NCI-H187 treated with DMSO at 0.1 percent for 48 hours (cell line): ENCODE measurements at places on chromosomes 7 and 10.

- DNase-seq, result no peak
Observed at GRCh38 chr10:28806488-28806941, 129.2 kb downstream of the BAMBI start.

DNA sequence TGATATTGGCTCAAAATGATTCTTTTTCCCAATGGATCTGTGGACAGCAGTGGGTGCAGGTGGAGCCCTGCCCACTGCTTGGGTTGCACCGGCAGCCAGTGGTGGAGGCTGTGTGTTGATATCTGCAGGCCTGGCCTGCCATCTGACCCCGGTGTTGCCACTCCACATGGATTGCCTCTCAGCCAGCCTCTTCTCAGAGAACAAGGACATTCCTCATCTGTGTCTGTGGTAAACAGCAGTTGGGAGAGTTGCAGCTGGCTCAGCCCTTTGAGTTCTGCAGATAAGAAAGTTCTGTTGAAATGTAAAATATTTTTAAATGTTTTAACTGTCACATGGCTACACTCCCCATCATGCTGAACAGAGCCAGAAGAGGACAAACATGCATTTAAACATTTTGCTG lies 374.9 kb upstream of the CELF2 start:
- no peak for DNase-seq

DNA sequence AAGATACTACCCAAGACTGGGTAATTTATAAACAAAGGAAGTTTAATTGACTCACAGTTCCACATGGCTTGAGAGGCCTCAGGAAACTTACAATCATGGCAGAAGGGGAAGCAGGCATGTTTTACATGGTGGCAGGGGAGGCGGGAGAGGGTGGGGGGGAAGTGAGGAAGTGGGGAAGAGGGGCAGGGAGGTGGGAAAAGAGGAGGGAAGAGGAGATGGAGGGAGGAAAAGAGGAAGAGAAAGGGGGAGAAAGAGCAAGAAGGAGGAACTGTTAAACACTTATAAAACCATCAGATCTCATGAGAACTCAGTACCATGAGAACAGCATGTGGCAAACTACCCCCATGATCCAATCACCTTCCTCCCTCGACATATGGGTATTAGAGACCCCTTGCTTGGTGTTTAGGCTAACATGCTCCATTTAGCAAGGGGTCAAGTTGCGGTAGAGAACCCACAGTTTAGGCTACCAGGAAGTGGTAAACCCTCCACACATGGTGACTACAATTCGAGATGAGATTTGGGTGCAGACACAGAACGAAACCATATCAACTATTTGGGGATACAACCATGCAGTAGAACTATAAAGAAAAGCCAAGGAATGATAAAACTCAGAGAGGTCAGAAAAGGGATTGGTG lies 3.5 kb upstream of the LMBR1 start:
- no peak for DNase-seq

DNA sequence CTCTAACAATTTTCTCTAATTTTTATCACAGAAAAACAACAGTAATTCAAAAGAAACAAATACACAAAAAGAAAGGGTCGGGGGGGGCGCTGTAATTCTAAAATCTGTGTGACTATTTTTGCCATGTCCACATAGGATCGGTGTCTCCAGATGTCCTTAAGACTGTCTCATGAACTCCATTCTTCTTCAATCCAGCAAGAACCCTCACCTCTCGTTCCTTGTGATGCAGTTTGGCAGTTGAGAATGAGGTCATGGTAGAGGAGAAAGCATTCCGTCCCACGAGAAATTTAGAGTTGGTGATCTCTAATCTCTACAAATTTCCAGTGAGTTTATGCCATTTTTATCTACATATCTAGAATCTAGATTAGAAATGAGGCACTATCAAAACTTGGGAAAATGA lies 394.7 kb downstream of the TFEC start:
- DNase-seq, result no peak
